ENCODE measurements at places on chromosomes 1 and 21. TPM values are rescaled to one million over a fixed set of nuclear protein-coding genes. Genes with fewer than 3 reads are reported as not detected.

PLA2G2F gene
- total RNA-seq, result not detected

DNA sequence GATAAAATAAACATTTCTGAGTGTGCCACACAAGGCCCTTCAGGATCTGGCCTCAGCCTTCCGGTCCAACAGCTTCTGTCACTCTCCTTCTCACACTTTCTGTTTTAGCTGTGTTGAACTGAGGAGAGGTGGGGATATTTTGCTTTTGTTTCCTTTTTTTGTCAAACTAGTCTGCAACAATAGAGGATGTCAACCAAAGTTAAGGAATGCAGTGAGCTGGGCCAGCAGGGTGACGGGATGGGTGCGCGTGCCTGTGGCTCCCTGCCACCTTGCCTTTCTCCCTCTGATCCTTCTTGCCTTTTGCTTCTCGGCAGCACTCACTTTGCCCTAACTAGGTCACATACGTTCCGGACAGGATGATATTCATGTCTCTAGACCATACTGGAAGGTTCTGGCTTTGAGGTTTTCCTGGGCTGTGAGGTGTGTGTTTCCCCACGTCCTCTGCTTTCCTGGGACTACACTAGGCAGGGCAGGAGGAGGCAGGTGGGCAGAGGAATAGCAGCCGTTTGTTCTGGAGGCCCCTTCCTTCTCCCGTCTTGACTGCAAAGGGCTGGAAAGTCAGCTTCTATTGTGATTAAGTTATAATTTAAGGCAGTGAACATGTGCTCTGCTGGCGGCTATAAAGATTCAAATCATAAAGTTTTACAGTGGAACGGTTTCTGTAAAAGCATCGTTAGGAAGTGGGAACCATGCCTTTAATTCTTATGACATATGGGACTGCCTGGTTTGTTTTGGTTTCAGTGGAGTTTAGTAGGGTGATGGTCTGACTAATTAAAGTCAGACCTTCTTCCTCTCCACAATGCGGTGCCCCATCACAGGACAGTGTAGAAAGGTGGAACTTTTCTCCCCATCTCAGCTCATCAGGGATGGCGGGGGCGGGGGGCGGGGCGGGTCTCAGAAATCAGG is 67.8 kb downstream of the RNF220 start:
- peak; percentile 21 for DNase-seq

DNA sequence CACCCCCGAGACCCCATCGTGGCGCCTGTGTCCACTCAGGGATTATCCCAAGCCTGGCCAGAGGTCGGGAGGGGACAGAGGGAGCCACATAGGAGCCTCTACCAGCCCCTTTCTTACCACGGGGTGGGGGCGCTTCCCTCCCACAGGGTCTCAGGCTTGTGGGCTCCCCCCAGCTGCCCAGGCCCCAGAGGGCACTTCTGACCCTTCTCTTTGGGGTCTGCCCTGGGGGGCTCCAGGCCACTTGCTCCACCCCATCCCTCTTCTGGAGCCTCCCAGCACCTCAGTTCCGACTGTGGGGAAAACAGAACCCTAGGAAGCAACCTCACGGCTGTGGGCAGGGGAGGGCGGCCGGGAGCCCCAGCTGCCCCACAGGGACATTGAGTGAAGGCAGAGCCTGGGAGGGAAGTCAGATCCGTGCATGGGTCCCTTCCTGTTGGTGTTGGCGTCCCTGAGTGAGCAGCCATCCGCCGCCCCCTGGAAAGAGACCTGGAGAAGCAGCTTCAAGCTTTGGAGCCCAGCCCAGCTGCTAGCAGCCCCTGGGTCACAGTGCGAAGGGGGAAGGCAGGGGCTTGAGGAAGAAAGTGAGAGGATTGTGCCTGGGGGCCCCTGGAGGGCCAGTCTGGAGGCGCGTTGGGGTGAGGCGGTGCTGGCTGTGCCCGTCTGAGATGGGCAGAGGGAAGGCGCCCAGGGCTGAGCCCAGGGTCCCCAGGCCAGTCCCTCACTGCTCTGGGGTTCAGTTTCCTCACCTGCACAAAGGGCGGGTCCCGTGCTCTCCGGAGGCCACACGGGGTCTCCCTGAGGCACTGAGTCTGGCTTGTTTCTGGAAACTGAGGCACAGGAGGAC is 22.1 kb downstream of the RRP1 start:
- DNase-seq, result no peak

DNA sequence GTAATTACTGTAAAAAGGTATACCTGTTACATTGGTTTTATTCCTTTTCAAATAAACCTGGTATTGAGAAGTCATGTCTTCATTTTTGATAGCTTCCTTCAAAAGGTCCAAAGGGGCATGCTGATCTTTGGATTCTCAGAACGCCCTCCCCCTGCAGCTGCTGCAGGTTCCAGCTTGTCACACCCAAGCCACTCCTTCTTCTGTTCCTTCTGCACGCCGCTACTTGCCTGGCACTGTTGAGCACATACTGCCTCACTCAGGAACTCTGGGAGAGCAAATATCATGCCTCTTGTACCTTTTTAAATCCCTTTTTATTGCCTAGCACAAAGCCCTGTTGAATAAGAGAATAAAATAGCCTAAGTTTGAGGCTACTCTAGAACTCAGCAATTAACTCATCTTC is 136.9 kb downstream of the BARHL2 start:
- no peak for DNase-seq

DNA sequence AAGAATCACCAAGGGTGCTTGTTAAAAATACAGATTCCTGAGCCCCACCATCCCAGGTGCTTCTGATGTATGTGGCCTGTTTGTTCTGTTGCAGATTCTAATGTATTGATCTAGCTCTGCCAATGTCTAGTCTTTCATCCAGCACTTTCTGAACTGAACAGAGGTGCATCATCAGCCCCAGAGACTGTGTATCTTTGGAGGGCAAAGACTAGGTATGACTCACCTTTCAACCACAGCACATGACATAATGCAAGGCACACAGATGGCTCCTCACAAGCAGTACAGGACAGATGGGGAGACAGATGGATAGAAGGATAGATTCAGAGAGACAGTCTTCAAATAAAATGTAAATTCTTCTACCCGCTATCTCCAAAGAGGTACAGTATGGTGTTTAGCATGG is 32.3 kb downstream of the CD58 start:
- DNase-seq, result peak; percentile 38

FCER1G gene
- not detected for total RNA-seq

DNA sequence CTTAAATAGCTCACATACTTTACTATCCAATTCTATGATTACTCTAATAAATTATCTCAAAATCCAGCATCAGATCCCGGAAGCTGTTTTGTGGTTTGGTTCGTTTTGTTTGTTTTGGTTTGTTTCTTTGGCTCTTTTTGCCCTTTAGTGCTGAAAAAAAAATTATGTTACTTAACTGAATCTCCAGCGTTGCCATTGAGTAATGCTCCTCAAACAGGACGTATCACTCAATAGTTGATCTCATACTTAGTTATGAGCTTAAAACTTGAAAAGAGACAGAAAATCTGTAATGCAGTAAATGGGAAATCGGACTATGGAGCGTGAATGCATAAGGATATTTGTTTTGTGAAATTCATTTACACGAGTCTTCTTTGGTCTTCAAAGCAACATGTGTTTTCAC is 533.8 kb upstream of the TMPRSS15 start:
- no peak for DNase-seq

GRCh38 chr1:223462047-223462630 is 68.9 kb downstream of the CCDC185 start:
- DNase-seq, result no peak

DNA sequence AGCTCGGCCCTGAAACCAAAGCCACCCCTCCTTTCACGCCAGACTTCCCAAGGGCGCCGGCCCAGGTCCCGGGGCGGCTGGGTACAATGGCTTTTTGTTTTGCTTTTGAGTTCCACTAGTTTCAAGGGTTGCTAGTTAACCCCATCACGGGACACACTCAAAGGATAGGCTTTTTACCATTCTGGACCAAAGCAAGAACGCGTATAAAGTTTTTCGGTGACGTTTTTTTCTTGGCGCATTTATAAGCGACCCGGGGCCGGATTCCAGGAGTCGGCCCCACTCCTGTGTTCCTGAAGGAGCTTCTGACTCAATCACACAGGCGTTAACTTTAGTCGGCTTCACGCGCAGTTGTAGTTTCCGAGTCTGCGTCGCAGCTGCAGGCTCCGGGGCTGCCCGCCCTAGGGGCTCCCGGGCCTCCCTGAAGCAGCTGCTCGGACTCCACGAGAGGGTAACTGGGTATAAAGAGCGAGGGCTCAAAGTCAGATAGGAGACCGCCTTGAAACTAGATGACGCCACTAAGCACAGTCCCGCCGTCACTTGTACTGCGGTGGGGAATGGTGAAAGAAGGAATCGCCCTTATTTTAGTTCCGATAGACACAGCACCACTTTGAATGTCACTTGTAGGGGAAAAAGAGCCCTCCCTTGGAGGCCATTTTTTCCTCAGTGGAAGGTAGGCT is 707 bp upstream of the KLHL21 start:
- DNase-seq, result peak; percentile 86

SERPINC1 gene
- not detected for total RNA-seq

SLC44A3 gene
- total RNA-seq, result 1.9 TPM

- DNase-seq, result peak; percentile 95
Observed at GRCh38 chr21:21200103-21200938, 202.1 kb downstream of the NCAM2 start.

GRCh38 chr1:154664331-154665002 is 56.5 kb upstream of the ADAR start:
- no peak for DNase-seq

DNA sequence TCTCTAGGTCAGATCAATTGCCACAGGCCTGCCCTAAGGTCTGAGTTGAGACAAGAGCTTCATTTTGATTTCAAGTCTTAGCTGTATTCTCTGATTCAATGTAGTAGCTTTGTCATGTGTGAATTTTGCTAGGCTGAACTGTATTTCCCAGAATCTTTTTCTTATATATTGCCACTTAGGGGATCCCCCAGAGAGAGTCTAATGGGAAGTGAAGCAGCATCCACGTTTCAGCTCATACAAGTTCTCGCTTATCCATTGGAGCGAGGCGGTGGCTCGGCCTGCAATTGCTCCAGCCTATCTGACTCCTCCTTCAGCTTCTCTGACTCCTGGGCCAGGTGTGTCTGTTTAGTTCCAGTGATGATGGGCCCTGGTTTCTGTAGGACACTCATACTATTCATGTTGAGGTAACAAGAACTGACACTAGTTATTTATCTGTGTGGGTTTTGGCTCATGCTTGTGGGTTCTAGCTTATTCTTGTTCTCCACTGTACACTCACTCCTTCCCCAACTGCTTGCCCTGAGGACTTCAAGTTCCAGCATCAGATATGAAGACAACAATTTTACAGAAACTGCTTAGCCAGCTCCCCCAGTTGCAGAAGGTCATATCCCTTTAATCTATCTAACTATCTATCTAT is 48.2 kb downstream of the TBX19 start:
- no peak for DNase-seq

S100A13 gene
- total RNA-seq, result 178 TPM

SNRNP40 gene
- 114 TPM for total RNA-seq

- DNase-seq, result no peak
Observed at GRCh38 chr1:158694596-158694995, 5.9 kb downstream of the OR6K2 start.

C1orf56 gene
- total RNA-seq, result 2.6 TPM

- DNase-seq, result no peak
Observed at GRCh38 chr1:113278371-113278770, 111.9 kb upstream of the MAGI3 start.

NPPB gene
- 4.7 TPM for total RNA-seq

DNA sequence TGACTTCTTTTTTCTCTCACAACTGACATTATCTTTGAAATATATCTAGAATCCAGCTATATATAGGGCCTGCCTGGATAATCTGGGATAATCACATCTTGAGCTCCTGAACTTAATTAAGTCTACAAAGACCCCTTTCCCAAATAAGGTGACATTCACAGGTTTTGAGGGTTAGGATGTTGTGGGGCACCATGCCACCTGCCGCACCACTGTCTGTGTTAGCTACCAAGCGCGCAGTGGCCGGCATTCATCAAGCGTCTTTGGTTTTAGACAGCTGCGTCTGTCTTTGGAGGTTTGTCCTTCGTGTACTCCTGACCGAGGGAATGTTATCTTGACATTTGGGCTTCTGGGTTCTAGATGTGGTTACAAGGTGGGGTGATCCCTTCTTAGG is 7.5 kb downstream of the TRAPPC10 start:
- no peak for DNase-seq

GRCh38 chr21:41869771-41870170 is 9.4 kb downstream of the PRDM15 start:
- no peak for DNase-seq

DNA sequence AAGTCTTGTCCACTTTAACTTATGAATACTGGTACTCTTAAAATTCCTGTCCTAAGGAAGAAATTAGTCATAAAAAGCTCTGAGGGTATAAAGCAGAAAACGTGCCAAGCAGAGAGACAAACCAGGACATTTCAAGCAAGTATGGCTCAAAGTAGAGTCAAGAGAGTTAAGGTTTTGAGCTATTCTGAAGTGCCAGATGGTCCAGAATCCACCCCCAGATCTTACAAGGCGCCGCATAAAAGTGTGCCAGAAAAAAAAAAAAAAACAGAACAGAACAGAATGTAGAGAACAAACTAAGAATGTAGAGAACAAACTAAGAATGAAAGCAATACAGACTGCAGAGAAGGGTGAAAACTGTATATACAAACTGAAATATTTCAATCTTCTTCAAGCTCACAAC is 12.5 kb downstream of the EPS15 start:
- DNase-seq, result peak; percentile 88

GRCh38 chr1:215793180-215793579 is 226.1 kb downstream of the KCTD3 start:
- DNase-seq, result peak; percentile 24

SHISAL2A gene
- total RNA-seq, result not detected

DNA sequence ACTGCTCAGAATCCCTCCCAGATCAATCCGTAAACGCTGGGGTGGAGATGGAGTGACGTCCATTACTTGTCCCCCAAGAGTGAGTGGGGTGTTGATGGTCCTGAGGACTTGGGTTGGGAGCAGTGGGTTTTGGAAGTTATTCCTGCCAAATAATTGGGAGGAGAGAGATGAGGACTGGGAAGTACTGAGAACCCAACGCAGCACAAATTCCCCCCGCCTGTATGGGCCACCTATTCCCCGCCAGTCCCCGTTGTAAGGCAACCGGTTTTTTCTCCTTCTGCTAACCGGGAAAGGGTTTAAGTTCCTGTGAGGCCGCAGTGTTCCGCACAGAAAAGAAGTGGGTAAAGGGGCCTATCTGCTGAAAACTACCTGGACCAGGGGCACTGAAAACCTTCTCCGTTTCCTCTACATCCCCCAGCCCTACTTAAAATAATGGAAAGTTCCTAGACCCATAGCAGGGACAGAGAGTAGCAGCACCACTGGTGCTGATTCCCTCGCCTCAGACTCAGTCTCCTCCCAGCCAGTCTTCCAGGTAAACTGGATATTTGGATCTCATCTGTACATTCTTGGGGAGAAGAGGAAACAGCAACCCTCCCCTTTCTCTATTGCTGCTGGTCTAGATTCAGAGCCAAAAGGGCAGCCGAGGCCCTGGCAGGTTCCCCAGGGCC is 738 bp downstream of the LURAP1 start:
- no peak for DNase-seq

LRRC71 gene
- not detected for total RNA-seq

ALDH9A1 gene
- 68.3 TPM for total RNA-seq

DNA sequence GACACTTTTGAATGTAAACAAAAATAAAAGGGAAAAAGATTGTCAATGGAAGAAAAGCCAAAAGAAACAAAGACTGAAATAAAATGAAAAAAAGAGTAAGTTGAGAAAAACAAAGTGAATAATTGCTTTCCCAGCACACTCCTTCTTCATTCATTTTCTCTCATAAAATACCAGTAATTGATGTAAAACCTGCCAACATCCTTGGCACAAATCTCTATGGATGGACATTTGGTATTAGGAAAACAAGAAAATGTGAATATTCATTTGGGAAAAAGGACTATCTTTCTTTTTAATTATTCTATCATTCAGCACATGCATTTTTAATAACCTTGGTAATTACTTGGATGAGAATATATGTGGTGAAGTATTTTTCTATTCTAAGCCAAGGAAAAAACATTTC is 204.4 kb upstream of the TNR start:
- no peak for DNase-seq

TRAF3IP3 gene
- not detected for total RNA-seq

Data from fibroblast of villous mesenchyme (primary cell).